ENCODE measurements at places on chromosomes 3 and 15. TPM values are rescaled to one million over a fixed set of nuclear protein-coding genes. Genes with fewer than 3 reads are reported as not detected.

GRCh38 chr15:29669823-29670222 is 152.4 kb downstream of the TJP1 start:
- DNase-seq: peak; percentile 53

GRCh38 chr15:95295363-95295762 is 1035.1 kb upstream of the NR2F2 start:
- no peak for DNase-seq

The SLC22A13 gene
- 0.72 TPM for total RNA-seq

The VWA5B2 gene
- not detected for total RNA-seq

DNA sequence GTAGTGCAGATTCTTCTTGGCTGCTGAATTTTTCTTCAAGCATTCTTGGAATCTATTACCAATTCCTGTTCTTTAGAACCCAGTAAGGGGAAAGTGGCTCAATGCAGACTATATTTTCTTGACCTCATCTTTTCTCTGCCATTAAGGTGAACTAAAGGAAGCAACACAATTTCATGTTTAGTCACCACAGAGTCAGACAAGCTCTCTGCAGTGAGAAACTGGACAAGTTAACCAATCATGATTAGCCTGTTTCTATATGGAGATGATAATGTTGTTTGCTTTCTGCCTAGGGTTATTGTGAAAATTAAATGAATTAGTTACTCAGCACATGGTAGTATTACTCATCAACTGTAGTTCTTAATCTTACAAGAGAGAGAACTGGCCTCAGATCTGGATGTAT is 1075.1 kb downstream of the AGBL1 start:
- DNase-seq: peak; percentile 92

The COPS2 gene
- 94.3 TPM for total RNA-seq

The IL5RA gene
- total RNA-seq: not detected

DNA sequence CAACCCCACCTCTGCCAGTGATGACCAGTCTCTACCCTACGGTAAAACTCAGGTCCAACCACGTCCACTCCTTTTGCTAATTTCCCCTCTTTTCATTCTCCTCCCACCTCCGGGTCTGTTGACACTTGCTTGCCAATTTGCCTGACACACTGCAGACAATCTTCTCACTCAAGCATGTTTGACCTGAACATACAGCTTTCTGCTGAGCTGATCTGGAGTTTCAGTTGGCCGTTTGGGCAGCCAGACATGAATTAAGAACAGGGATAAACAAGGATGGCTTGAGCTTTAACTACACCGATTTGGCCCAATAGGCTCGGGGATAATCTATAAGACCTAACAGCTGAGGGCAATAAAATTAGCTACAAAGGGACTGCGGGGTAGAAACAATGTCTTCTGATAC is 758.6 kb upstream of the CFAP20DC start:
- no peak for DNase-seq

The SH2D7 gene
- not detected for total RNA-seq

The ERC2 gene
- total RNA-seq: 7.4 TPM

DNA sequence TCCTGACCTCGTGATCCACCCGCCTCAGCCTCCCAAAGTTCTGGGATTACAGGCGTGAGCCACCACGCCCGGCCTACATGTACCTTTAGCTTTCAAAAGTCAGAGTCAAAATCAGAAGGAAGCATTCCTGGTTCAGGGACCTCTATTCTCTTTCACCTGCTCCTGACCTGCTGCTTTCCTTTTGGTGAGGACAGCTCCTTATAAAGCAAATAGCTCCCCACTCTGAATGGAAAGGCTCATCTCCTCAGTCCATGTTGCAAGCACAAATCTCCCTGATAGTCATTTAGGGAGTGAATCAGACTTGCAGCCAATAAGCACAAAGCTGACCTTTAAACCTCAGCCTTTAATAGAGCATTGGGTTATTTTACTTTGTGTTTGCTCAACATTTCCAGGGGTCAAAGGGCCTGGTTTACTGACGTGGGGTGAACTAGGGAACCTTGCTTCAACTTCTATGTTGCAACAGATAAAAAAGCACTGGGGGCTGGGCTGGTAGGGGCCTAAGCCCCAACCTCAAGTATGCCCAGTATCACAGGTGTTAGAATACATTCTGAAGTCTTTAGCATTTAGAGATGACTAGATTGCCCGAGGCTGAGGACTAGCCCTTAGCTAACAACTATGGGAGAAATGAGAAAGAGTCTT is 43.1 kb downstream of the THRB start:
- no peak for DNase-seq

- no peak for DNase-seq
These were observed 50.3 kb downstream of the MED12L start for GRCh38 chr3:151135541-151136337.

The TMEM40 gene
- 2.0 TPM for total RNA-seq

The GOLGA6L10 gene
- total RNA-seq: 0.30 TPM

DNA sequence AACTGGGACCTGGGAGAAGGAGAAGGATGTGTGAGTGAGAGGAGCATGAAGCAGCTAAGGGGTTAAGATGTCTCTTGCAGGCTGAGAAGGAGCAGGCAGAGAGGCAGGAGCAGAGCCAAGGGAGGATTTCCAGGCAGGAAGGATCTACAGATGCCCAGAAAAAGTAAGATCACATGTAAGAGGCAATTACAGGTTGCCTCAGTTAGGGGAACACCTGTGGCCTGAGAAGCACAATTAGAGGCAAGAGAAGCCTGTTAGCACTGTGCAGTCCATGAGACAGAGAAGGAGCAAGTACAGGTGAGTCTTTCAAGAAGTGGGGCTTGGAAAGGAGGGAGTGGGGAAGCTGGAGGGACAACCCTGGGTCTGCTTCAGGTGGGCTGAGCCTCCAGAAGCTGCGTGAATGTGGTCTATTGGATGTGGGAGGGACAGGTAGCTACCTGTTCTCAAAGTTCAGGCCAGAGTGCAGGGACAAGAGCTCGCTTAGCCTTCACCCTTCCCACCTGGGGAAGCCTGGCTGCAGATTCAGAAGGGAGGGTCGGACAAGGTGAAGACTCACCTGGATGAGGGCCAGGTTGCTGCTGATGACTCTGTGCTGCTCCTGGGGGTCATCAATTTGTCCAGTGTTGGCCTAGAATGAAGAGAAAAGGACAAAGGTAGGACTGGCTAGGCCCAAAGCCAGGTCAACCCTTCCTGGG is 50.7 kb downstream of the SLC41A3 start:
- no peak for DNase-seq

DNA sequence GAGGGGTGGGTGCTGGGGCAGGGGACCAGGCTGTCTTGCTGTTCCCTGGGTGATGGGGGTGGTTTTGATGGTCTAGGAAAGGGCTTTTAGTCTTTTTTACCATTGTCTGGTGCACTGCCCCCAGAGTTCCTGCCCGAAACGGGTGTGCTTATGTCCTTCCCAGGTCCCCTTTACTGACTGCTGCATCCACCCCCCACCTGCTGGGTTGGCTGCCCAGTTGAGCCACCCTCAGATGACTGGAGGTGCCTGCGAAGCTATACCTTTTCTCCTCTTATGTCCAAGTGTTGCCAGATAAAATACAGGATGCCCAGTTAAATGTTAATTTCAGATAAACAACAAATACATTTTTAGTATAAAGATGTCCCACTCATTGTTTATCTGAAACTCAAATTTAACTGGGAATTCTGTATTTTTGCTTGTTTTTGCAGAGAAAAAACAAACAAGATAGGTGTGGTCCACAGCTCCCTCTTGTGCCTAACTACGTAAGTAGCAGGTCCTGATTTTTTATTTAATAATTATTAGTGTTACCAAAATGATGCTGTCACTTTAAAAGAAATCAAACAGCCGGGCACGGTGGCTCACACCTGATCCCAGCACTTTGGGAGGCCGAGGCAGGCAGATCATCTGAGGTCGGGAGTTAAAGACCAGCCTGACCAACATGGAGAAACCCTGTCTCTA is 6.1 kb upstream of the RPP14 start:
- no peak for DNase-seq

The PIK3CA gene
- total RNA-seq: 28.0 TPM

GRCh38 chr15:64731012-64731804 is 44.2 kb downstream of the RBPMS2 start:
- DNase-seq: peak; percentile 29

The NR1I2 gene
- not detected for total RNA-seq

GRCh38 chr15:70243686-70244540 is 146.2 kb upstream of the TLE3 start:
- no peak for DNase-seq

The HRG gene
- not detected for total RNA-seq

Measured in astrocyte (in vitro differentiated cells and primary cell).